ENCODE measurements at places on chromosomes 12 and 14. TPM values are rescaled to one million over a fixed set of nuclear protein-coding genes. Genes with fewer than 3 reads are reported as not detected.

DDIT3 gene
- total RNA-seq: 11.5 TPM

ADCY4 gene
- 9.9 TPM for total RNA-seq

CLEC12A gene
- total RNA-seq: 0.52 TPM

KIF26A gene
- 6.3 TPM for total RNA-seq

FOXN4 gene
- not detected for total RNA-seq

FBXW8 gene
- total RNA-seq: 8.9 TPM

GAS2L3 gene
- total RNA-seq: 19.3 TPM

FOXM1 gene
- total RNA-seq: 0.52 TPM

KCNH3 gene
- 0.52 TPM for total RNA-seq

Measured in skeletal muscle tissue (tissue), 5 donors.